CD4-positive, alpha-beta T cell (primary cell): ENCODE measurements at places on chromosomes 5 and 9.
A peak's percentile ranks its signal among the peaks of the same experiment; 100 is the strongest.

DNA sequence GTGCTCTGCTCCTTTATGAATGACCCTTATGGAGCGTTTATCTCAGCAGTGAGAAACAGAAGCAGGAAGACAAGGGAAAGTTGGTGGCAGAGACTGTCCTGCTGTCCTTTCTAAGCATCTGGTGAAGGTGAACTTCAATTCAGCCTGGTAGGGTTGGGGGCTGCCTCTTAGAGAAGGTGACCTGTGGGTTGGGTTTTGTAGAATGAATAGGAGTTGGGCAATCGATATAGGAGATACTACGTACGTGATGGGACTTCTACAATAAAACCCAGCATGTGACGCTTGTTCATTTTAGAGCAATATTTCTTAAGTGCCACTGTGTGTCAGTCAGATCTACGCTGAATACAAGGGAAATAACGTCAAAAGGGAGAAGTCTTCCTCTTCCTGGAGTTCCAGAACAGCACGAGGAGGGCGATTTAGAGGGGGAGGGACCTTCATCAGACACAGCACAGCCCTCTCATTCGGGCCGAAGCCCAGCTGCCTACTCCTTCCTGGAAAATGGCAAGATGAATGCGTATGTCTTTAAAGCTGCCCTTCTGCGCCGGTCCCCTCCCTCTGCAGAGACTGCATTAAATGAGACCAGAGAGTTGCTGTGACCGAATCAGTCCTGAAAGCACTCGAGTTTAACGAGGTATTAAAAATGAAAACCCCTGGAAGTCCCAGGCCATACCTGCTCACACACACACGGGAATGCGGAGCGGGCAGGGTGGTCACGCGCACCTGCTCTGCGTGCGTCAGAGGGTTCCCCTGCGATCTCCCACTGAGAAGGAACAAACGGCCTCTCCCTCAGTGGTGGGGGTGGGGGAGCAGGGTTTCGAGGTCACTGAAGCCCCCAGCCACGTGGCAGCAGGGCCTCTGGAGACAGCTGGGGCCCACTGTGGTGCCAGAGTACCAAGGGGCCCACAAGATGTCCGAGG is 85.3 kb upstream of the SARDH start:
- no peak for DNase-seq

DNA sequence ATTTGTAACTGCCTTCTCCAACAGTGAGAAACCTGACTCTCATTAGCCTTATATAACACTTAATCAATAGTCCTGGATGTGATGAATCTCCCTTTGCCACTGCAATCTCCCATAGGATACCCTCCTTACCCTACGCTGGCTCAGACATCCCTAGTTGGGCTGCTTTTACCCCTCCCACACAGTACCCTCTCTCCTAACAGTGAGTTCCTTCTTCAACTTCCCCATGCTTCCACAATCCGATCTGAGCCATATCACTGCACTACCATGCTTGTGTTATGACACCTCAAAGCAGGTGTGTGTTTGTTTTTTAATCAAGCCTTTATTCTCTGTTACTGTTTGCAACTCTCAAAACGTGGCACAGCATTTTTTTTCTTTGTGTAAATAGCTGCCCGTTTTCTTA is 60.5 kb upstream of the C9orf72 start:
- no peak for DNase-seq

DNA sequence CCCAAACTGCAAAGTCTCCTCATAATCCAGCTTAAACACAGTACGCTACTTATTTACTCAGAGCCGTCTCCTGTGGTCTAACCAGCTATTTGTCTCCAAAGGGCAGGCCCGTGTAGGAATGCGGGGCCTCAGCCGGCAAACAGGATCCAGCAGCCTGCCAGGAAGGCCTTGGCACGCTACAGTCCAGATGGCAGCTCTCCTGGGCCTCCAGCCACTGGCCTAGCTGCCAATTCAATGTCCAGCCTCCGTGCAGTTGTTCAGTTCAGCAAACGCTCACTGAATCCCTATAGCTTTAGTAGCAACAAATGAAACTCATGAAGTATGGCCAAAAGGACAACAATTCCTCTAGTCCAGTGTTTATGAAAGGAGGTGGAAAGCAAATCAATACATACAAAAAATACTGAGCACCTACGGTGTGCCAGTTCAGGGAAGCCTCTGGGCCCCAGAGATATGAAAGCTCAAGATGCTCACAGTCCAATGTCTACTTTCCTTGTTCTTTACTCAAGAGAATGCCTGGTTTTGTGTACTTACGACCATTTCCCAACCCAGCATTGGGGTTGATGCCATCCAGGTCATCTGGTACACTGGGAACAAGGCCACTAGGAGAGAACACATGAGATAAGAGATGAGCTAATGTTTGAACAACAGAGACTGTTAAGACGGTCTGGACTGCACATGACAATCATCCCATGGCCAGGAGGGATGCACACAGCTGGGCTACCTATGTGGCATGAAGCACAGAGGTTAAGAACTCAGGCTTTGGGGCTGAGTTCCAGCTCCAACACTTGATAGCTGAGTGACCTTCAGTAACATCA is 8.3 kb downstream of the CDK5RAP2 start:
- no peak for DNase-seq

- DNase-seq, result no peak
These were observed 5.9 kb upstream of the CSF1R start for GRCh38 chr5:150092159-150092787.

- no peak for DNase-seq
These were observed 178.3 kb downstream of the MRPS30 start for GRCh38 chr5:44987026-44987425.

GRCh38 chr5:94524841-94525697 is 93.3 kb downstream of the KIAA0825 start:
- no peak for DNase-seq

DNA sequence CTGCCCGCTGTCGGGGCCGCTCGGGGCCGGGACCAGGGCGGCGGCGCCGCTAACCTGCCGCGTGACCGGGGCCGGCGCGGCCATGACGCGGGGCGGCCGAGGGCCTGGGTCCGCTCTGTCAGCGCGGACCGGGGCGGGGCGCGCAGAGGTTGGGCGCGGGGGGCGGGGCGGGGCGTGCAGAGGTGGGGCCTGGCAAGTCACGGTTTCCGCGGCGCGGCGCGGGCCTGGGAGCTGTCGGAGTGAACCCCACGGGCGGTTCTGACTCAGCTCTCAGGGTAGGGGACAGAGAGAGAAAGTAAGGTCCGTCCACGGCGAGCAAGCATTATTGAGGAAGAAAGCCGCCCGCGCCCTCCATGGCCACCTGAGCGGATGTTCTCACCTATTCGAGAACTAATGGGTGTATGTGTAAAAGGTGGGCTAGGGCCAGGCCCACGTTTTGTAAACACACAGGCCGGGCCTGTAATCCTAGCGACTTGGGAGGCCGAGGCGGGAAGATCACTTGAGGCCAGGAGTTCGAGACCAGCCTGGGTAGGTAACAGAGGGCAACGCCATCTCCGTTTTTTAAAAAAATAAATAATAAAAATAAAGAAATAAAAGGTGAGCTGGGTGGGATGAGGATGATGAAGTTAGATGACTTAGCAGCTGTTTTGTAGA is at the start of gene PRXL2C:
Gene PRXL2C, minus strand, starts transcription at position 120 of the 654 bp plus-strand sequence. Its CDS starts 36 bp downstream, at position 84.
- DNase-seq, result peak; percentile 81

DNA sequence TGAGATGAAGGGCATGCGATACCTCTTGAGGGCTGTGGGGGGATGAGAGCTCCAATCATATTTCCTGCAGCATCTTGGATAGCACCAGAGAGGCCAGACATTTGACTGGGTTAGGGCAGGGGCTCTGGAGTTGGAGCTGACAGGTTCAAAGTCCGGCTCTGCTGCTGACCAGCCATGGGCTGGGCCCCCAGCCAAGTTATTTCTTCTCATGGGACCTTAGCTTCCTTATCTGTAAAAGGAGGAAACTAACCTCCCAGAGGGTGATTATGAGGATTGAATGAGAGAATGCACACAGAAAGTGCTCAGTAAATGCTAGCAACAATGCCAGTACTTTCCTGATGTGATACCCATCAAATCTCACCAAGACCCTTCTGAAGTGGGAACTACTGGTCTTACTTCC is 65.2 kb upstream of the SLC25A51 start:
- DNase-seq, result no peak

- DNase-seq, result no peak
These were observed 310.9 kb downstream of the ACTL7B start for GRCh38 chr9:108544866-108545265.
